MV-4-11 (cell line): ENCODE measurements at places on chromosomes 4 and X.
A peak's percentile ranks its signal among the peaks of the same experiment; 100 is the strongest.

DNA sequence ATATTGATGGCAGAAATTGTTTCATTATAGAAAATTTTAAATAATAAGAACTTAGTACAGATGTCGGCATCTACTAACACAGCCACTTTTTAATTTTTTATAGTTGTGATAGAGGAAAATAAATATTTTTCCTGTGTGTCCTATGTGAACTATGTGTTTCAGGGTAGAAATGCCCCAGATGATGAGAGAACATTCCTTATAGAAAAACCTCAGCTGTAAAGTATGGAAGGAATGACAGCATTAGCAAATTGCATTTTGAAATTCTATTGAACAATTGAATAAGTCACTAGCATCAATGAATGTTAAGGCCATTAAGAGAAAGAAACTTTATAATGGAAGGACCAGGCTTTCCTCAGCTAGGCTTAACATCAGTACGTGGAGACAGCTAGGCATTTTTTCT, 149.2 kb downstream of the CFAP299 start:
- no peak for DNase-seq

- no peak for DNase-seq
Observed at GRCh38 chrX:85964744-85965143, 82.6 kb downstream of the CHM start.

DNA sequence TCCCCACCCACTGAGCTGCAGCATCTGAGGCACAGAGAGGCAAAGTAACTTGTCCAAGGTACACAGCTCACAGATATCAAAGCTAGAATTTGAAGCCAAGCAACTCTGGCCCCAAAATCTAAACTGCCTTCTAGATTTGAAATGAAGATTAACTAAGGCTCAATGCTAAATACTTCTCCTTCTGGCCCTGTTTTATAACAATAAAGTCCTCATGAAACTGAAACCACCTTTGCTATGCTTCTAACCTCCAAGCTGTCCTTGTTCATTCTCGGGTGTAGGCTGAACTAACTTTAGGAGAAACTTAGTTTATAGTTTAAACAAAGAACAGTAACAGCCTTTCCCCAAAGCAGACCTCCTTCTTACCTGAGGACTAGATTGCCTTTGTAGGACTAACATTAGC, 93.6 kb downstream of the DCTD start:
- DNase-seq, result no peak

GRCh38 chr4:121199742-121200561, 35.8 kb upstream of the TNIP3 start:
- peak; percentile 12 for DNase-seq

DNA sequence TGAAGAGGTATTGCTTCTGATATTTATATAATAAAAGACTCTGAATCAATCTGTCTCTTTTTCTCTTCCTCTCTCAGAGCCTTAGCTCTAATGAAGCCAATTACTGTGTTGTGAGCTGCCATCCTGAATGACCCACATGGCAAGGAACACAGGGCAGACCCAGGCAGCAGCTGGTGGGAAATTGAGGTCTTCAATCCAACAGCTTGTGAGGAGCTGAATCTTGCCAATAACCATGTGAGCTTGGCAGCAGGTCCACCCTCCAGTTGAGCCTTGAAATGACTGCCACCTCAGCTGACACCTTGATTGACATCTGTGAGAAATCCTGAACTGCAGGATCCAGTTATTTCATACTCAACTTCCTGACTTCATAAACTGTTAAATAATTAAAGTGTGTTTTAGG, 149.4 kb downstream of the NDST4 start:
- no peak for DNase-seq

- no peak for DNase-seq
Observed at GRCh38 chr4:29295280-29295679, 1424.9 kb upstream of the PCDH7 start.

DNA sequence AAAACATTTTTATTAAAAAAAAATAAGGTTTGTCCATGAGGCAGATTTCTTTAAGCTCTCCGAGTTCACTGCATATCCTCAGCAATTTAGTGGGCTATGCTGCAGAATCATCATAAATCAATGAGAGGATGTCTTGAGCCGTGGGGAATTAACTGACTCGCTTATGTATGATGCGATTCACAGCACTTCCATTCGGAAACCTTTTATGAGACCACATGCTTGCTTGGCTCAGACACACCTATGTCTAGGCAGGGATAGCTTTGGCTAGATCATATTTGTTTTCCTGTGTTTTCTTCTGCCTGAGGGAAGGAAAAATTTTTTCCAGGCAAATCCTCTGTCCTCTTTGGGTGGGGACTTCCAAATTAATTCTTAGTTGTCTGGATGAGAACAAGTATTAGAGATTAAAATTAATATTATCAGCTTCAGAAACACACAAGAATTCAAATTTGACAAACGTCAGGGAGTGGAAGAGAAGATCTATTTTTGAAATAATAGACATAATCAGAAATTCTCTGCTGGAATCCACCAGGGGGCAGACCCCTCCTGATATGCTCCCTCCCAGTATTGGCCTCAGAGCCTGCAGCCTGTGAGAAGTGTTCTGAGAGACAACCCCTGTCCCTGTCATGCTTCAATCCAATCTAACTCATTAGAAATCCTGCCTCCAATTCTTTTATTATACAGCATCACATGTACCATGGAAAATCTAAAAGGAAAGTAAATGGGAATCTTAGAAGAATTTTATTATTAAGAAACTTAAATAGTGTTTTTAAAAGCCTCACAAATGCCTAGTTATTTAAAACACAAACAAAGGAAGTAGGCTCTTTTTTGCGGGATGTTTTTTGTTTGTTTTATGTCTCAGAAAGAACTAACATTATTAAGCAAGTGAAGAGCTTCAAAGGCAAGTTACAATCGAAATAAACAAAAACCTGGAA, 345.1 kb upstream of the TACR3 start:
- peak; percentile 13 for DNase-seq

DNA sequence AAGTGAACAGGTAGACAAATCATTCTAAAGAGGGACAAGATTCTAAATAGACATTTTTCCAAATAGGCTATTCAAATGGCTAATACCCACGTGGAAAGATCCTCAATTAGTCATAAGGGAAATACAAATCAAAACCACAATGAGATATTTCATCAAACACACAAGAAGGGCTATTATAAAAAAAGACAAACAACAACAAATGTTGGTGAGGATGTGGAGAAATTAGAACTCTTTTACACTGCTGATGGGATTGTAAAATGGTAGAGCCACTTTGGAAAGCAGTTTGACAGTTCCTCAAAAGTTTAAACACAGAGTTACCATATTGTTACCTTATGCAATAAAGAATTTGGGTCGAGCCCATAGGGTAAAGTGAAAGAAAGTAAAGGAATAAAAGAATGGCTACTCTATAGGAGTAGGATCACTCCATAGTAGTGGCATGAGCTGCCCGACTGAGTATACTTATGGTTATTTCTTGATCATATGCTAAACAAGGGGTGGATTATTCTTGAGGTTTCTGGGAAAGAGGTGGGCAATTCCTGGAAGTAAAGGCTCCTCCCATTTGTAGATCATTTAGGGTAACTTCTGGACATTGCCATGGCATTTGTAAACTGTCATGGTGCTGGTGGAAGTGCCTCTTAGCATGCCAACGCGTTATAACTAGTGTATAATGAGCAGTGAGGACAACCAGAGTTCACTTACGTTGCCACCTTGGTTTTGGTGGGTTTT, 58.9 kb upstream of the FAM9C start:
- DNase-seq, result no peak

GRCh38 chr4:45453258-45453853, 670.5 kb downstream of the GABRG1 start:
- peak; percentile 18 for DNase-seq

DNA sequence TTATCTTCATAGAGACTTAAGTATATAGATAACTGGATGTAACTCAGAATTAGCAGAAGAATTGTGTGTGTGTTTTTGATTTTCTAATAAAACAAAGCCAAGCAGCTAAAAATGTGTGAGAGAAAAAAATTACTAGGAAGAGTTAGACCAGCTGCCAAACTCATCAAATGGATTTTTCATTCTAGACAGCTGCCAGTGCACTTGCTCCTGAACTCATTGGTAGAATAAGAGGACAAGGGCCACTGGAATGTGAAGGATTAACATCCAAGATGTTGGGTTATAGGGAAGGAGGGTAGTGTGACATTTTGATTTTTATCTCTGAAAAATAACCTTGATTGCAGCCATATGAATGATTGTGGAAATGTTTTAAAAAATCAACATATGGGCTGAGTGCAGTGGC, 49.7 kb downstream of the EGF start:
- DNase-seq, result no peak

- peak; percentile 72 for DNase-seq
Observed at GRCh38 chr4:52423967-52424366, 235.1 kb downstream of the USP46 start.

GRCh38 chr4:92304121-92304520, 355 bp downstream of the GRID2 start:
- no peak for DNase-seq

DNA sequence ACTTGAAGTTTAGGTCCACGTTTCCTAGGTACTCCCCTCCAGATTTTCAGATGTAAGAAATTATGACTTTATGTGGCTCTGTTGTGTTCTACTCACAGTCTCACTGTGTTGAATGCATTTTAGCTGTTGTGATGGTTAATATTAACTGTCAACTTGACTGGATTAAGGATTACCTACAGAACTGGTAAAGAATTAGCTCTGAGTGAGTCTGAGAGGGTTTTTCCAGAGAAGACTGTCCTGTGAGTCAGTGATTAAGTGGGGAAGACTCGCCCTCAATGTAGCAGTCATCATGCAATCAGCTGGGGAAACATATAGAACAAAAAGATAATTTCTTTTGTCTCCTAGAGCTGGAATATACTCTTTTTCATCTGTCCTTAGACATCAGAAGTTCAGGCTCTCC, 493.4 kb downstream of the ACTRT1 start:
- no peak for DNase-seq

GRCh38 chr4:67581208-67581857, 22.8 kb downstream of the STAP1 start:
- DNase-seq, result peak; percentile 53

DNA sequence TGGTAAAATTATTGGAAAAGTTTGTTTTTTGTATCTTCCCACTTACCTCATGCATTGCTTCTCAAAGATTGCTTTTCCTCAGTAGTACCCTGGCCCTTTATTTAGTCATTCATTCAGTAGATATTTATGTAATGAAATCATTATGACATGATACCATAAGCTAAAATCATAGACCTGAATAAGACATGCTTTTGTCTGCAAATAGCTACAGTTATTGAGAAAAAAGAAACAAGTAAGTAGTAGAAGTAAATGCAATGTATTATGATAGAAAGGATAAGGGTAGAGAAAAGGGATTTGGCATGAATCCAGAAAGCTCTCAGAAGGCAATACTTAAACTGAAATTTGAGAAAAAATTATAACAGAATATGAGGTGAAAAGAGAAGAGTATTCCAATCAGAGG, 352.5 kb downstream of the GPM6A start:
- no peak for DNase-seq

DNA sequence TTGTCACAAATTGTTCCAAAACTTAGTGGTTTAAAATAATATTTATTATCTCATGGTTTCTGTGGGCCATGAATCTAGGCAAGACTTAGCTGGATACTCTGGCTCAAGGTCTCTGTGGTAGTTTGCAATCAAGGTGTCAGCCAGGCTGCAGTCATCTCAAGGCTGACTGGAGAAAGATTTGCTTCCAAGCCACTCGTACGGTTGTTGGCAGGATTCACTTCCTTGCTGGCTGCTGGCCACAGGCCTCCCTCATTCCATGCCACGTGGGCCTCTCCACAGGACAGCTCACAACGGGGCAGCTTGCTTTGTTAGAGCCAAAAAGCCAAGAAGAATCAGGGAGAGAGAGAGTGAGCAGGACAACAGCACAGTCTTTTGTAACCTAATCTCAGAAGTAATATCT, 101.4 kb downstream of the WWC2 start:
- DNase-seq, result no peak

GRCh38 chr4:121777625-121778024, 12.7 kb upstream of the SMIM43 start:
- no peak for DNase-seq

- DNase-seq, result no peak
Observed at GRCh38 chrX:65652098-65652497, 15.4 kb upstream of the MSN start.

- no peak for DNase-seq
Observed at GRCh38 chr4:125389713-125390112, 75.0 kb downstream of the FAT4 start.

DNA sequence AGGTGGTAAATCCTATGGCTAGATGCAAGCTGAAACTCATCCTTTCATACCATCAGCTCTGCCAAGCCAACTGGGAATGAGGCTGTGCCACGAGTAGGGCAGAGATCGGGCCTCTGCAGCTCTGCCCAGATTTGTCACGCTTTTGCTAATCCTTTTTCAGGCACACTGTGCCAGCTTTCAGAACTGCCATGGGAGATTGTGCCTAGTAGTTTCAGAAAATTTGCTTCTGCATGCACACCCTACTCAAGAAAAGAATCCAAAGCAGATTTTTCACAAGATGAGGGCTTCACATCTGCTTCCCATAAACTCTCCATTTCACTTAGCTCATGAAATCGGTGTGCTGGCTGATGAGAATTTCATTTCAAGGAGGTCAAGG, 3.3 kb upstream of the ADH7 start:
- DNase-seq, result no peak

DNA sequence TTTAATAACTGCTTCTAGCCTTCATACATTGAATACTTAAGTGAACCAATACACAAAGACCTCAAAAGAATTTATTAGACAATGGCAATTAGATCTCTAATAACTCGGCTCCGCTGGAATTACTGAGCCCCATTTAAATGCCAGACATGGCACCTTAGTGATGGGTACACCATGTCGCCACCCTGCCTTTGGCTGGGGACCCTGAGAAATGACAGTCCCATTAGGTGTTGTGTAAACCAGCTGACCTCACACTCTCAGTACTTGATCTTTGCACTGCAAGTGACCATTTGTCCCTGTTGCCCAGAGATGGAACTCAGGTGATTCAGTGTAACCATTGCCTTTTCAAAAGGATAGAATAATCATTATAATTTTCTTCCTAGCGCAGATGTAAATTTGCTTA, 144.6 kb upstream of the SMARCAD1 start:
- no peak for DNase-seq

DNA sequence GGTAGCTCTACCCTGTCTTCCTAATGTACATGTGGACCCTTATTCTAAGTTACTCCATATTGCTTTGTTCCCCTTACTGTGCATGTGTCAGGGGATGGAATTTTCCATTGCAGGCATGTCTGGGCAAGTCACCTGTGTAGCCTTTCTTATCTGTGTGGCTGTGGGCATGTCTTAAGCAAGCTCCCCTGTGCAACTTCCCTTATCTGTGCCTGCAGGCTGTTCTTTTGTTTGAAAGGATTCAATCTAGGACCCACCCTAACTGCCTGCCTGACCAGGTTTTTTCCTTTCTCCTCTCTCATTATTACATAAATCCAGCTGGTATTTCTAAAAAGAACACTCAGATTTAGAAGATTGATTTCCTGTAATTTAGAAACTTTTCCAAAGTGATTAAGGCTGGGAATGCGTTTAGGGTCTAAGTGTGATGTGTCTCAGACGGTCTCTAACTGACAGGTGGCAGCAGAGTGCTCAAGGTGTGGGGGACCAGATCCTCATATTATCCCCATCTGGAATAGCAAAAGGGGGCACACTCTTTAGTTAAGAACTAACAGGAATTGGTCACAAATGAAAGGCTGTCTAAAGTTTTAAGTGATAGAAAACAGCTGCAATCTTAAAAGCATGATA, 198.9 kb upstream of the PPP1R2C start:
- DNase-seq, result peak; percentile 61
